ENCODE measurements at places on chromosomes 6 and 20.

DNA sequence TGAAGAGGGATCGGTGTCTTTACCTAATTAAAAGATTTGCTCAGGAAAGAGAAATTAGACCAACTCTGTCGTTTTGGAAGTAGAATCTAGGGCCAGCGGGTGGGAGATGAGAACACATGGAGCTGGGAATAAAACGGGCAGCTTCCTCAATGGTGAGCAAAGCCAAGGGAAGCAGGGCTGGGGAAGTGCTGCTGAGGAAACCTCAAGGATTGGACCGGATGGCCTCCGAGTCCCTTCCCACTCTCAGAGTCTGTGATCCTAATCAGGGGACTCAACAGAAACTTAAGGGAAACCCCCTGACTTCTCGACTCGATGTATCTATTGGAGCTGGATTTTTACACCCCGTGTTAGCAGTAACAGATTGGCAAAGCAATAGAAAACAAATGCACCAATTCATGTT lies 10.8 kb downstream of the GCNT2 start:
- DNase-seq, result no peak

- no peak for DNase-seq
Observed at GRCh38 chr6:160378218-160378617, 30.0 kb downstream of the SLC22A3 start.

DNA sequence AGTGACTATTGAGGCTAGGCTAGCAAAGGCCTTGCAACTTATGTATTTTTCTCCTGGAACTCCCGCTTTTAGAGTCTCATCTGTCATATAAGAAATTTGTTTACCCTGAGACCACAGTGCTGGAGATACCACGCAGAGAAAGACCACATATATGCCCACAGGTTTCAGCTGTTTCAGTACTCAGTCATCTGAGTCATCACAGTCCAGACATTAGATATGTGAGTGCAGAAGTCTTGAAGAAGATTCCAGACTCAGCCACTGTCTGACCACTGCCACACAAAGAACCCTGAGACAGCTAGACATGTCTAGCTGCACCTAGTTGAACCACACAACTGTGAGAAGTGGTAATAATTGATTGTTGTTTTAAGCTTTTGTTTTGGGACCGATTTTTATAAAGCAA lies 648.3 kb downstream of the EPM2A start:
- DNase-seq, result no peak

DNA sequence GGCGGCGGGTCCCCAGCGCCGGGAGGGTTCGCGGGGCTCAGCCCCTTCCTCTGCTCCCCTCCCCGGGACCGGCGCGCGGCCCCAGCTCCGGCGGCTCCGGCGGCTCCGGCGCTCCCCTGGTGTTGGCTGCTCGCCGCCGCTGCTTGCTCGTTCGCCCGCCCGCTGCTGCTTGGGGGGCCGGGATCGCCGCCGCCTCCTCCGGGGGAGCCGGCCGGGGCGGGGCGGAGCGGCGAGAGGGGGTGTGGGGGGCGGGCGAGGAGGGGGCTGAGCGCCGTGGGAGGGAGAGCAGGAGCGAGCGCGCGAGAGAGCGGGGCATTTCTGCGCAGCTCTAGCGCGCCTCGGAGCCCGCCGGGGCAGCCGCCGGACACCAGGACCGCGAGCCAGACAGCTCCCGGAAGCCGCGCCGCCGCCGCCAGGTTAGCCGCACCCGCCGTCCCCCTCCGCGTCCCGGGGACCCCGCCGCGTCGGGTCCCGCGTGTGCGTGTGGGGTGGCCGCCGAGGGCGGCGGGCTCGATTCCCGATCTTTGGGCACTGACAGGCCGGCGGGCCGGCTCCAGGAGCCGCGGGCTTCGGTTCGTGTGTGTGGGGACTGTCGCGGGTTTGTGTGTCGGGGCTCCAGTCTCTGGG lies 62.0 kb upstream of the EPB41L1 start:
- DNase-seq, result peak; percentile 84

- DNase-seq, result peak; percentile 76
Observed at GRCh38 chr6:97215157-97215769, 67.8 kb downstream of the MMS22L start.

DNA sequence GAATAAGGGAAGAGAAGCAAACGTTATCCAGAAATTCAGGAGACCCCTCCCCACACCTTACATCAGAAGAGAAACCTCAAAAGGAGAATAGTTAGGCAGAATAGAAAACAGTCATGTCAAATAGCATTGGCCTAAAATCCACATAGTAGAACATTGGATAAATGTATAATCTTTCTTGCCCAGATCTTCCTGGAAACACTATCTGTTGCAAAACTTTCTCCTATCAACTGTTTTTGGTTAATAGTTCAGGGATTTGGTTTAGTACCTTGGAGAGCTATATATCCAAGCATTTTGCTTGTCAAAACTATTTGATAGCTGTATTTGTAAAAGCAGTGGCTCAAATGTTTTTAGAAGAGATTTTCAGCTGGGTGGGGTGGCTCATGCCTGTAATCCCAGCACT lies 74.3 kb upstream of the PHACTR2 start:
- DNase-seq, result no peak

DNA sequence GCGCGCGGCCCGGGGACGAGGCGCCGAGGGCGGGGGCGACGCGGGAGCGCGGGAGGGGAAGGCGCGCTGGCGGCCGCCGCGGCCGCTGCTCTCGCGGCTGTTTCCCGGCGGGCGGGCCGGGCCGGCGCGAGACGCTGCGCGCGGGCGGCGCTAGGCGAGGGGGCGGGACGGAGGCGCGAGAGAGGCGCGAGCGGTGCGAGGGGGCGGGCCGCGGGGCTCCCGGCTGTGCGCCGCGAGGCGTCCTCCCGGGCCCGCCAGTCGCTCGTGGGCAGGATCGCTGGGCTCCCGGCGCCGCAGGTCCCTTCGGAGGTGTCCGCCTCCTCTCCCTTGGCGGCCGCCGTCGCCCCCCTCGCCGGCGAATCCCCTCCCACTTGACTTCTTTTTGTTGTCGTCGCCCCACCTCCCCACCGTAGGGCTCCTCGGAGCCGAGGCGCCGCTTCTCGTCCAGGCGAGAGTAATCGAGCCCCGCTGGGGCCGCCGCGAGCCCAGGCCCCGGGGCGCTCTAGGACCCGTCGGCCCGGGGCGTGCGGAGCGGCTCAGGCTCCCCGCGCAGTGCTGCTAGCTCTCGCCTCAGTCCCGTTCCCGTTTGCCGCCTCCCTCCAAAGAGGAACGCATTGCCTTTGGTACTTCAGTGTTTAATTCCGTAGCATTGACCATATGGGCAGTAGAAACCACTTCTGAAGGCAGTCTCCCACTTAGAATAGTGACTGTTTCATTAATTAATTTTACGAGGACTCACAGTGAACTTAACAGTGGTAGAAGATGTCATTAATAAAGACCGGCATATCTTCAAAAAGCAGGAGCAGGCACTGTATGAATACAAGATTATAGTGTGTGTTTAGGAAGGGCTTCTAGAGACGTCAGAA lies at the start of gene RANBP9:
Gene RANBP9 (minus strand): TSS at position 103 of the 866 bp plus-strand sequence. CDS start 330 bp downstream, outside the sequence.
- DNase-seq, result peak; percentile 94

DNA sequence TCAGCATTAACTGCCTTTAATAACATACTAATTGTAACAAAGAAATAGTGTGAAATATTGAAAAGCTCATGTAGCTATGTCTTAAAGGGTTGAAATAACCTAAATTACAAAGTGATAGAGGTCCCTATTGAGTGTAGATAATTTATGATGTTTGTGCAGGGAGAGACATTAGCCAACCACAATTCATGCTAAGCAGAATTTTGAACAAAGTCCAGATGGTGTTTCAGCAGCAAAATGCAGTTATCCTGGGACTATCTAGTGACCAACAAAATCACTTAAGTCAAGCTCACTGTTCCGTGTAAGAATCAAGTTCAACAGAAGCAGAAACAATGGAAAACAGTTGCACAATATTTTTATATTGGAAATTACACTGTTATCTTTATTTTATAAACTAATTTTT lies 218.5 kb downstream of the SIM1 start:
- no peak for DNase-seq

DNA sequence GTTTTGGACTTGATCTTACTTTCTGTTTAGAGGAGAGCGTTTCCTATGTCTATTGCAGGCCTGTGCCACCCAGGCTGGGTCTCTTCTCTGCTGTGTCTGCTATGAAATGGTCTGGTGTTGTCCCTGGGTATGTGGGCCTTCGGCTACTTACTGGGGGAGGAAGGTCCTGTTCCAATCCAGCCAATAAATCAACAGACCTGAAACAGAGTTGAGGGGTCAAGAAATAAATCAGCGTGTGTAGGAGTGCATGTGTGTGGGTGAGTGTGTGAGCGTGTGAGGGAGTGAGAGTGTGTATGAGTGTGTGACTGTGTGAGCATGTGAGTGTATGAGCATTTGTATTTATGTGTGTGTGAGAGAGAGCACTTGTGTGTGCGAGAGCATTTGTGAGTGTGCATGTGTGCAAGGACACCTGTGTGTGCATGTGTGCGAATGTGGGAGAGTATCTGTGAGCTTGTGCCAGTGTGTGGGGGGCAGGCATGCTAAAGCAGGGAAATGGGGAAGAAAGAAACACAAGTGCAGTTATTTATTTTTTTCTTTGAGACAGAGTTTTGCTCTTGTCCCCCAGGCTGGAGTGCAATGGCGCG lies 86.3 kb upstream of the PMEPA1 start:
- no peak for DNase-seq

GRCh38 chr6:167721291-167721690 lies 105.4 kb upstream of the AFDN start:
- no peak for DNase-seq

GRCh38 chr6:21489826-21490225 lies 103.7 kb upstream of the SOX4 start:
- no peak for DNase-seq

DNA sequence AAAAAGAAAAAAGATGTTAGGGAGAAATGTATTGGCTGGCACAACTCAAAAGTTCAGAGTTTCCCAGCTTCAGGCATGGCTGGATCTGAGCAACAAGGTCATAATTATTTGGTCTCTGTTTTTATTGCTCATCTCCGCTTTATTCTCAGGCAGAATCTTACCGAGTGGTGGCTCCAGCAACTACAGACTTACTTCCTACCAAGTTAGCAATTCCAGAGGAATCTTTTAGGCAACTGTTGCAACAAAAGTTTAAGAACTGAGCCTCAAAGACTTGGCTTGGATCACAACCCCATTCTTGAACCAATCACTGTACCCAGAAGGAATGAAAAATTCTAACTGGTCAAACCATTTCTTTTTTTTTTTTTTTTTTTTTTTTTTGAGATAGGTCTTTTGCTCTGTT lies 35.5 kb upstream of the NCOA3 start:
- no peak for DNase-seq

GRCh38 chr6:159945801-159946392 lies 23.0 kb upstream of the IGF2R start:
- no peak for DNase-seq

DNA sequence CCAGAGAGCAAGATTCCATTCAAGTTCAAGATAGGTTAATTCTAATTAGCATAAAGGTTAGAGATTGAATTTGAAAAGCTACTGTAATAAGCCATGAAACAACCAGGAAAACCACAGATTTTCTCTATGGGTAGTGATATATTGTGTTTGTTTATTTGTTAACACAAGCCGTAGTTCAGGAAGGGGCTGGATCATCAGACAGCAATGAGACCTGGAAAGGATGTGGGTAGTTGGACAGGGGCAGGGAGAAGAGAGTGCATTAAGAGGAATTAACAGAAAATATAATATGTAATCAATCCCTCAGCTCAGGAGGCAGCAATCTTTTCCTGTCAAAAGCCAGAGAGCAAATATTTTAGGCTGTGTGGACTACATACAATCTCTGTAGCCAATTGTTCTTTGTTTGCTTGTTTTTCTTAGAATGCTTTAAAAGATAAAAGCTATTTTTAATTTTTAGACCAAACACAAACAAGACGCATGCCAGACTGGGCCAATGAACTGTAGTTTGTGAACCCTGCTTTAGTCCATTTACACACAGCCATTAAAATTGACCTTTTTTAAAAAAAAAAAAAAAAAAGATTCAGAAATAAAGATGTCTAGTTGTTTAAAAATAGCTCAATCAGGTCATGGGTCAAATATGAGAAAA lies 398.7 kb upstream of the MARCKS start:
- DNase-seq, result no peak

GRCh38 chr20:9093218-9093957 lies 24.5 kb downstream of the PLCB4 start:
- no peak for DNase-seq

- DNase-seq, result no peak
Observed at GRCh38 chr6:41338659-41339058, 3.3 kb downstream of the NCR2 start.

- no peak for DNase-seq
Observed at GRCh38 chr6:150167479-150167873, 24.6 kb downstream of the PPP1R14C start.

- no peak for DNase-seq
Observed at GRCh38 chr20:51628533-51629398, 86.2 kb upstream of the NFATC2 start.

DNA sequence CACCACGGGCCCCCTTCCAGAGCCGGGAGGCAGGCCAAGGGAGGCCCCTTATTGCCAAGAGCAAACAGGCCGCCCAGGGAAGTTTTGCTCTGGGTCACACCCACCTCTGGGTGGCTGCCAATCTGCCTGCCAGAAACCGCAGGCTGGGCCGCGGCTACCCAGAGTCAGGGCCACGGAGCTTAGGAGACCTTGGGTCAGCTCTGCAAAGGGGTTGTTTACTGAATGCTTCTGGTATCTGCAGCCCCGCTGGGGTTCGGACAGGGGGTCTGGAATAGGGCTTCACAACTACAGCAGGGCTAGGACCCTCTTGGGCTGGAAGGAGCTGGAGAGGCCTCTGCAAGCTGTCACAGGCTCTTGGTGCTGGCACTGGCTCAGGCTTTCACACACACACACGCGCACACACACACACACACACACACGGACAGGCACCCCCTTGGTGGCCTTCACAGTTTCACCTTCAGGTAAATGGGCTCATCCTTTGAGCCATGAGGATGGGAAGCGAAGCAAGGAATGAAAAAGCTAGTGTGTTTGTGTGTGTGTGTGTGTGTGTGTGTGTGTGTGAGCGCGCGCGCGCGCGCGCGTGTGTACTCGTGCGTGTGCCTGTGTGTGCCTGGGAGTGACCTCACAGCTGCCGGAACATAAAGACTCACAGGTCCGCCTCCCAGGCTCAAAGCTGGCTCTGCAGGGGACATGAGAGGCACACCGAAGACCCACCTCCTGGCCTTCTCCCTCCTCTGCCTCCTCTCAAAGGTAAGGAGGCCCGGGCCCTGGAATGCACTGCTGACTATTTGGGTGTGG lies at the start of gene CCN5:
Gene CCN5 (plus strand): TSS at position 669 of the 798 bp plus-strand sequence. CDS start 22 bp downstream, at position 691.
- no peak for DNase-seq

DNA sequence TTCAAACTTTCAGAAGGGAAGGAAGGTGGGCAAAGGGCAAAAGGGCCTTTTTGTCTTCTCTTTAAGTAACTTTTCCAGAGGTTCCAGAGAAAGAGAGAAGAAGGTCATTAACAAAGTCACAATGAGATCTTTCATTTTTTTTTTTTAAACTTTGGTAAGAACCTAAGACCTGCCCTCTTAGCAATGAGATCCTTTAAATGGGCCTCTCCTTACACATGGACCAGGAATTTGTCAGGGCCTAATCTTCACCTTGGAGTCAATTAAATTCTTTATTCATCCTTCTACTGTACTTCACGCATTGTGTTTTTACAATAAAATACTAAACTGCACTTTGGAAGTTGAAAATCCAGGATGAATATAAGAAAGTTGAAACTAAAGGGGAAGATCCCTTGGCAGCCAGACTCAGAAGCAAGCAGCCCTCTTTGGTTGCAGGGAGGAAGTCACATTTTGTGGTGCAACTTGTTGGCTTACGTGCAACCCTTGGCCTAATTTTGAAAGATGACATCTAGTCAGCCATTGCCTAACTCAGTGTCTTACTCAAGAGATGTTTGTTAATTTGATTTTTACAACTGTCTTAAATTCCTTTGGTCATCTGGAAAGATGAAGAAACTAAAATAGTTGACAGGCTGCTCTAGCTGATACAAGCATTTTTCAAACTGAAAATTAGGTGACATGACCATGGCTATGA lies 11.9 kb upstream of the TMEM170B start:
- DNase-seq, result no peak

GRCh38 chr20:58536289-58536688 lies 21.1 kb upstream of the APCDD1L start:
- DNase-seq, result no peak

All from neural progenitor cell (in vitro differentiated cells).